ENCODE measurements at places on chromosomes 3 and 15. TPM values are rescaled to one million over a fixed set of nuclear protein-coding genes. Genes with fewer than 3 reads are reported as not detected.

The ATP2B2 gene
- 1.4 TPM for total RNA-seq

The NECTIN3 gene
- 9.7 TPM for total RNA-seq

The CELSR3 gene
- not detected for total RNA-seq

The C3orf22 gene
- total RNA-seq, result not detected

The SLC28A2 gene
- total RNA-seq, result not detected

The C3orf85 gene
- total RNA-seq, result not detected

The PLIN1 gene
- total RNA-seq, result 9.8 TPM

The AHSG gene
- total RNA-seq, result 3.6 TPM

The GP9 gene
- not detected for total RNA-seq

GRCh38 chr3:107589454-107589853, 66.7 kb downstream of the BBX start:
- no peak for DNase-seq

GRCh38 chr15:99961011-99961441, 227.8 kb upstream of the LYSMD4 start:
- DNase-seq, result no peak

GRCh38 chr3:27072810-27073651, 296.2 kb downstream of the NEK10 start:
- DNase-seq, result no peak

GRCh38 chr15:58203537-58203936, 65.4 kb downstream of the AQP9 start:
- no peak for DNase-seq

- no peak for DNase-seq
Observed at GRCh38 chr3:58837141-58837843, 170.7 kb upstream of the FAM3D start.

GRCh38 chr3:28597452-28597851, 248.8 kb upstream of the AZI2 start:
- no peak for DNase-seq

DNA sequence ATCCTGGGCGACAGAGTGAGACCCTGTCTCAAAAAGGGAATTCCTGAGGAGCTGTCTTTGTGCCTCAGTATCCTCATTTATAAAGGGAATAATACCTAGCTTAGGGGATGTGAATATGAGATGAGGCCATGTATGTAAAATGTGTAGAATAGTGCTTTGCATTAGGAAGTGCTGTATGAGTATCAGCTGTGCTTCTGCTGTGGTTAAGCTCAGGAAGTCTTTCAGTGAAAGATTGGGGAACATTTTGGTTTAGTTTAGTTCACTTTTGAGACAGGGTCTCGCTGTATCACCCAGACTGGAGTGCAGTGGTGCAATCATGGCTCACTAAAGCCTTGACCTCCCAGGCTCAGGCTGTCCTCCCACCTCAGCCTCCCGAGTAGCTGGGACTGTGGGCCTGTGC, 10.6 kb downstream of the THUMPD3 start:
- no peak for DNase-seq

DNA sequence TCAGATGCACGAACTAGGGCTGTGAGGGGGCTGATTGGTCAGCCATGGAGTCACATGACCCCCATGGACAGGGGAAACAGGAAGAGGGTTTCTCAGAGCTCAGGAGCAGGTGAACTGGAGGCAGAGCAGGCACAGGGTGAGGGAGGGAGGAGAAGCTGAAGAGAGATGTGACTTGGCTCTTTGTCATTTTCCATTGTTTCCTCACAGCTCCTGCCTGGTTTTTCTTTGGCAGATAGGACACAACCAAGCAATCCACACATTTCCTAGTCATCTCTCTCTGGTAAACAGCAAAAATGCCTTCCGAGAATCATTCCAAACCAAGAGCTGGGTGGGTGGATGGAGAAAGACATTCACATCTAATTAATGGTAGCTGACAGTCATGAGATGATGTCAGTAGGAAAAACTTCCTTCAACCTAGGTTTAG, 43.4 kb upstream of the LMCD1 start:
- no peak for DNase-seq

DNA sequence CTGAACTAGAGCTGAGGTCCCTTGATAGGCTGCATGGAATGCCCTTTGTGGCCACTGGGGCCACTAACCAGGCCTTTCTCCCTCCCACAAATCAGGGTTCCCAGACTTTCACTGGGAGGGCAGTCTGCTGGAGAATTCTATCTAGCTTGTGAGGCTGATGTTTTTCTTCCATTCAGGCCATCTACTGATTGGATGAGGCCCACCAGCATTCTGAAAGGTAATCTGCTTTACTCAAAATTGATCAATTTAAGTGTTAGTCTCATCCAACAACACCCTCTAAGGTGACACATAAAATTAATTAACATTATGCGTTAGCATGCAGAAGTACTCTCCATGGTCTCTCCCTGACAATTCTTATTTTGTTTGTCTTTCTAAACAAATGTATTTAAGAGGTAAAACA, 80.5 kb downstream of the RTP4 start:
- DNase-seq, result no peak

DNA sequence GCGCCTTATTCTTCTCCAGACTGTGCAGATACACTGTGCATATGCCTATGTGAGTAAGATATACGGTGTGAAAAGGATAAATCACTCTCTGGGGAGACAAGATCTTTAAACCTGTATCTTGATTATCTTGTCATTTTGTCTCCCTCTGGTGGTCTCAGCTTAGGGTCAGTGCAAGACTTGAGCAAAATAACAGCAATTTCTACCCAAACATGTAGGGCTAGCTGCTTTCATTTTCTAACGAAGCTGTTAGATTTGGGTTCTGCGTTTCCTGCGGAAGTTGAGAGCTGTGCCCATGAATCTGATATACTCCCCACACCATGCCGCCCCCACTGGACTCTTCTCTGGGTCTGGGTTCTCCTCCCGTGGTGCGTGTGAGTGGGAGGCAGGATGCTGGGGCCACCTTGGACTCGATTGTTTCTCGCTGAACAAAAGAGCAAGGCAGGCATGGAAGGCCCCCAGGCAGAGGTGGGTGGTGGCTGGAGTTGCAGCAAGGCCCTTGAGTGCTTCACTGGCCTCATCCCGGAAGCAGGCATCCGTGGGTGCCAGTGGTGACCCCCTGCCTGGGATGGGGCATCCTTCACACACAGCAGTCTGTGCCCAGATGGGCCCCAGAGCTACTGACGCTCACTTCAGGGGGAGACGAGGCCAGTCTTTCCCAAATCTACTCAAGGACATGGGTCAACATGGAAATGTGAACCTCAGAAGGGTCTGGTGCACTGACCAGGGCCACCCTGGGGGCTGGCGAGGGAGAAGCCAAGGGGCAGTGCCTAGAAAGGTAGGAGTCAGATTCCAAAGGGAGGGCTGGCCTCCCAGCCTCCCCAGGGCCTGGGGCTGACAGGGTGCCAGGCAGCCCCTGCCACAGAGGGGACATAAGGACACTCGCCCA, 179.6 kb downstream of the NSMCE3 start:
- DNase-seq, result no peak

DNA sequence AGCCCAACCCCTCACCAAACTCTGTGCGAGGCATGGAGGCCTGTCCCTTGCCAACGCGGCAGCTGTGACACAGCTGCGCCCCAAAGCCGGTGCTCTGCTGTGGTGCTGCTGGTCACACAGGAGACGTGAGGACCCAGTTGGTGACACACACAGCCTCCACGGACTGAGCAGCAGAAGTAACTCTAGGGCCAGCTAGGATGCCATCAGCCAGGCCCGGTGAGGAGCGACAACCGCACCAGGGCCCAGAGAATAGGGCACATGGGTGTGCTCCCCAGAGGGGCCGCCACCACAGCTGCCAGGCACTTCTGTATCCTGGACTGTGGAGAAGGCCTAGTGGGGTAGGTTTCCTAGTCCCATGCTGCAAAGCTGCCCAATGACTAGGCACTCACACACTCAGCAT, 10.7 kb downstream of the ZXDC start:
- no peak for DNase-seq

DNA sequence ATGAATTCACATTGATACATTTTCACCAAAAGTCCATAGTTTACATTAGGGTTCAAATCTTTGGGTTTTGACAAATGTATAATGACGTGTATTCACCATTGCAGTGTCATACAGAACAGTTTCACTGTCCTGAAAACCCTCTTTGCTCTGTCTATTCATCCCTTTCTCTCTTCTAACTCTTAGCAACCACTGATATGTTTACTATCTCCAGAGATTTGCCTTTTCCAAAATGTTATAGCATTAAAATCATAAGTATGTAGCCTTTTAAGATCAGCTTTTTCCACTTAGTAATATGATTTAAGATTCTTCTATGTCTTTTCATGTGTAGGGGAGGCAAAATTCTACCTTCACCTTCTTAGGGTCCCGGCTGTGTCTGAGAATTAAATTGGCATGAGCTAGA, 203.8 kb downstream of the TPRG1 start:
- DNase-seq, result no peak

DNA sequence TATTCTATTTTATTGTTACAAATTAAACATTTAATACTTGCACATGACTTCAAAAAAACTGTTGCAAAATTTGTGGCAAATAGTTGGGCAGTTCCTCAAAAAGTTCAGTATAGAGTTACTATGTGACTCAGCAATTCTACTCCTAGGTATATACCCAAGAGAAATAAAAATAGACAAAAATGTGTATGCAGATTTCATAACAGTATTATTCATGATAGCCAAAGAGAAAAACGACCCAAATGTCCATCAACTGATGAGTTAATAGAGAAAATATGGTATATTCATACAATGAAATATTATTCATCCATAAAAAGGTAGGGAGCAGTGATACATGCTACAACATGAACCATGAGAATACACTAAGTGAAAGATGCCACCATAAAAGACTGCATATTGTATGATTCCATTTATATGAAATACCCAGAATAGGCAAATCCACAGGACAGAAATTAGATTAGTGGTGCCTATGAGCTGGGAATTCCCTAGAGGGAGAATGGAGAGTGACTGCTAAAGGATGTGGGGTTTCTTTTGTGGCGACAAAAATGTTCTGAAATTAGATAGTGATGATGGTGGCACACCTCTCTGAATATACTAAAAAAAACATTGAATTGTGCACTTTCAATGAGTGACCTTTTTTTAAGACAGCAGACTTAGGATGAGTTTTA, 31.6 kb upstream of the CLASP2 start:
- DNase-seq, result no peak

DNA sequence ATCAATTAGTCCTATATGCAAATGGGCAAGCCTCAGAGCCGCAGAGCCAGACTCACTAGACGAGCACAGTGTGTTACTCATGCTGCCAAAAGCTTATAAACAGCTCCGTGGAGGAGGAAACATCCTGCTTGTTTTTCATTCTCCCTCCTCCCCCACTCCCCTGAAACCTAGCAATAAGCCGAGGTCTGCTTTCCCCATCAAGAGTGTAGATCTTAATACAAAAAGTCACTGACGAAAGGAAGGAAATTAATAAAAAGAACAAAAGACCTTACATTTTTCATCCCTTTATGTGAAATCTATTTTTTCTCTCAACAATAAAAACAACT, 88.5 kb downstream of the XXYLT1 start:
- DNase-seq, result no peak

DNA sequence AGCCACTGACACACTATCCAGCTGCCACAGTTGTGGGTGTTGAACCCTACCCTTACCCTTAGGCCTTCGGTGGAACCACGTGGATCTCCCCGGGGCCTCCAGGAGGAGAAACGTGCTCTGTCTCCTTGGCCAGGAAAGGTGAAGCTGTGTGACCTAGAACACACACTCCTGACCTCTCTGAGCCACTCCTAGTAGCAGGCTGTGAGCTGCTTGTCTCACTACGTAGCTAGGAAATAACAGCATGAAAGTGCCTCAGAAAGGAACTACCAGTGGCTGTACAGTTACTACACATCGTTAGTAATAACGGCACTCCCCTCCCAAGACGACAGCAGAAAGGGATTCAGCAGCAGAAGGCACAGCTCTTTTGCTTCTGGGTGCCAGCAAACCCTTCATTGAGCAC, 36.2 kb upstream of the SLC6A6 start:
- DNase-seq, result no peak

- DNase-seq, result no peak
Observed at GRCh38 chr3:2468816-2469215, 370.1 kb downstream of the CNTN4 start.

DNA sequence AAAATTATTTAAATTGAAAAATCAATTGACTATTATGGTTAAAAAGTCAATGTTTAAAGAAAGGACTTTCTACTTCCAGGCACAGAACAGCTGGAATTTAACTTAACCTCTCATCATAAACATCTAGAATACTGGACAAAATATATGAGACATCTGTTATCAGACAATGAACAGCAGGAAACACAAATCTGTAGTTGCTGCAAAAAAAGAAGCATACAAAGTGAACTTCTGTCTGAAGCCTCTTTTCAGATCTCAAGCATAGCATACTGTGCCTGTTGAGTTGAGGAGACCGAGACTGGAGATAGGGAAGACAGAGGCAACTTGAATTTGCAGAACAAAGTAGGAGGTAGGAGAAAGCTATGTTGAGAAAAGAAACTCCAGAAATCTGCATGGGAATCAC, 140.0 kb upstream of the CBLB start:
- no peak for DNase-seq

DNA sequence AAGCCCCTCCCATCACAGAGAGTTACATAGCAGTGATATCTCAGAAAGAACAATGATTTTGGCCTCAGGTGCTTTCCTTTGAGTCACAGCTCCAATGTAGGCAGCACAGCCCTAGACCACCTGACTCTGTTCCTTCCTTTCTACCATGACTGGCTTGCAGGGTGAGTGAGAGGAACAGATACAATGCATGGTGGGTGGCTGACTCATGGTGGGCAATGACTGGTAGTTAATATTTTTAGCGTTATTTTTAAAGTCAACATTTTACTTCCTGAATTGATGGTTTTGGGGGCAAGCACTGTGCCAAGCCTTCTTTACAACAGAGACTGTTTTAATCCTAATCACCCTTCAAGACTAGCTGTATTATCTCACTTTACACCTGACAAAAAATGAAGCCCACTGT, 32.8 kb upstream of the ST3GAL6 start:
- no peak for DNase-seq

DNA sequence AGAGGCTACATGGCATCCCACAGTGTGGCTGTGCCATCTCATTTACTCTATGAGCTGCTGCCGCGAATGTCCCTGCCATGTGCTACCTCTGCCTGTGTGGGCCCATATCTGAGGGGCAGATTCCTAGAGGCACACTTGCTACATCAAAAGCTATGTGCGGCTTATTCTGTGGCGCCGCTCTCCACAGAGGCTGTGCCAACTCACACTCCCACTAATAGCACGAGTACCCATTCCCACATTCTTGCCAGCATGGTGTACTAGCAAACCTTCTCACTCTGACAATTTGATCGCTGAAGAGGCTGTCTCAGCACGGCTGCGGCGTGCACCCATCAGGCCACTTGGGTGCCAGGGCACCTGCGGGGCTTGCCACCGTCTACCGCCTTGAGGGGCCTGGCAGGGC, 31.2 kb upstream of the MUSTN1 start:
- DNase-seq, result no peak

DNA sequence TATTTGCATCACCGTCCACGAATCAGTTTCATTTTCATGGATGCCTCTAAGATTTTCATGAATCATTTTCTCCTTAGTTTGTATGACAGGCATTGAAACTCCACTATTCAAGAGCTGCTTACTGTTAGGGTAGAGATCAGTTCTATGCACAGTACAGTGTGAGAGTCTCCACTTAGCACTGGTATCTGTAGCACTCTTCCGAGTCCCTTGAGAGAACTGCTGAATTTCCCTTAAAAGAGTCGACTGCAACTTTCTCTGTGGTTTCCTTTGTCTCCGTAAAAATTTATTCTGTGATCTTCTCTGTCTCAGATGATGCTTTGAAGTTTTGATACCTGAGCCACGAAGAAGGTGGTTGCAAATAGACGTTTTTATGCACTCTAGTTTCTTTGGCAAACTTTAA, 14.8 kb downstream of the GTPBP8 start:
- no peak for DNase-seq

GRCh38 chr15:91961357-91961756, 107.8 kb downstream of the SLCO3A1 start:
- DNase-seq, result no peak

GRCh38 chr3:190716211-190716610, 146.3 kb downstream of the GMNC start:
- DNase-seq, result no peak
